ENCODE measurements at places on chromosomes 5 and 9.
A peak's percentile ranks its signal among the peaks of the same experiment; 100 is the strongest.

DNA sequence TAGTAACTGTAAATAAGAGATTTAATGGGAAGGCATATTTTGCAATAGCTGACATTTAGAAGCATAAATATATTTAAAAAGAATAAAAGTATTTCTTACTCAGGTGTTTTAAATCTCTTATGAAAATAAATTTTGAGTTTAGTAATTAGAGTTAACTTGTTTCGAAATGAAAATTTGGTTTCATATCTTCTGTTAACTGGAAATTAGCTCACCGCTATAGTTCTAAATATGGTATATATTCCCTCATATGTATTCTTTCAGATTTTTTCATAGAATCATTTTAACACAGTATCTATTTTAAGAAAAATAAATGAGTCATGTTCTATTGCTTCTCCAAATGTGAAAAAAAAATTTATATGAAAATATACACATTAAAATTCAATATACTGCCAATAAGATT lies 434.1 kb downstream of the DTWD2 start:
- no peak for DNase-seq

GRCh38 chr5:163260961-163261360 lies 176.4 kb upstream of the CCNG1 start:
- no peak for DNase-seq

- DNase-seq, result no peak
Observed at GRCh38 chr5:83363111-83363885, 108.2 kb upstream of the VCAN start.

- DNase-seq, result peak; percentile 86
Observed at GRCh38 chr9:84170521-84171141, 169.9 kb downstream of the SLC28A3 start.

DNA sequence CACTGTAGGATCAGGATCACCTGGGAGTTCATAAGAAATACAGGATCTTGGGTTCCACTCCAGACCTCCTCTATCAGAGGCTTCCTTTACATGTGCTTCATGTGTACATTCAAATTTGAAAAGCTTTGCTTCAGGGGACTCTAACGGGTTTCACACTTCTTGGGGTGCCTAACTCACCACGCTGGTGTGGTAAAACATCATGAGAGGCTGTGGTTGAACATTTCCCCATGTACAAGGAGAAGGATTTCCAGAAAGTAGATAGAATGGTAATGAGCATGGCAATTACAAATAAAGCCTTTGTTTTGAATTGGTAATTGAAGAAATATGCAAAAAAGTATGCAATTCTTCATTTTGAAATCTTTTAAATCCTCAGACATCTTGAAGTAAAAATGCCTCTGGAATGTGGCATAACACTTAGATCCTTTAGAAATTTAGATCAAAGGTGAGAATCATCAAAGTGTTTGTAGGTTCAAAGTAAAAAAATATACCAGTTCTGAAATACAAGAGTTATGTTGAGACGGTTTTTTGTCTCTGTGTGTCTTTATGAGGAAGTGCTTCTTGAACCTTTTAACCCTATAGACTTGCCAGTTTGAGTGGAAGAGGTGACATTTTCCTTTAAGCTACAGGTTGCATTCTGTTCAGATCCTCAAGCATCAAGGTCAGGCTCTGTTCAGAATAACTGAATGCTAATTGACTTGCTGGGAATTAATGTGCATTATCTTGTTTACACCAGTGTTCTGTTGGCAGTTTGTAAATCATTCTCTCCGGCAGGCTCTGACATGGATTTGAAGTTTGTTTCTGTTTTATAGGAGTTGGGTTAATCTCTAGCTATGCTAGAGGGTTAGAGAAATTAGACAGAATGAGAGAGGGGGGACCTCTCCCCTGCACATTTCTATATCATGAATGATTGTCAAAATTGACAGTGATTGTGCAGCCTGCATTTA lies 415.3 kb downstream of the MAN2A1 start:
- no peak for DNase-seq

DNA sequence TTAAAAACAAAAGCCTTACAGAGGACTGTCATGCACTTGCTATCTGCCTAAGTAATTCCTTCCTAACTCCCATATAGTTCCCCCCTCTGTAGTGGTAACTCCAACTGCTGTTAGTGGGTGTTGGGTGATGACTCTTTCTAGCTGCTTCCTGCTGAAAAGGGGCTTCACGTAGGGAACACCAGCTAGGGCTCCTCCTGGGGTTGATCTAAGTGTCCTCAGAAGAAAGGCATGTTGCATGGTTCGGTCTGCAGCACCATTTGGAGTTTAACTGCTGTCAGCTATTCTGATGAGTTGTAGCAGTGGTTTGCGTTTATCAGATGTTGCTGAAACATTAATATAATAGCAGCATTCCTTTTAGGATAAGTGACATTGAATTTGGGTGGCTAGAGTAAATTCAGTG lies 281.9 kb upstream of the TUSC1 start:
- DNase-seq, result no peak

DNA sequence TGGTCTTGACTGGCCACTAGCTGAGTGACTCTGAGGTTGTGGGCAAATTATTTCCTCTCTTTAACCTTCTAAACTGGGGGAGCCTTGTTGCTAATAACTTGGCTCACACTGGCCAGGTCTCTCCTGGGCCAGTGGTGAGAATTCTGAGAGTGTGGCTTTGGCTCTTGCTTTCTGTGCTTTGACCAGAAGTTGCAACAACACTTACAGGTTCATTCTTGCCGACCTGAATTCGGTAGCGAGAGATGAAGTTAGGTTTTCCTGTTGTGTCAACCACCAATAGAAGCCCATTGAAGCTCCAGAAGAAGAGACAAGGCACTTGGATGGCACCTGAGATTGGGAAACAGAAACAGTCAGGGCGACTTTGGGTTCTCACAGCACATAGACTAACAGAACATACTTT lies 19.8 kb downstream of the FAXDC2 start:
- DNase-seq, result no peak

GRCh38 chr5:96649681-96650540 lies 12.3 kb upstream of the CAST start:
- no peak for DNase-seq

GRCh38 chr5:118430076-118430475 lies 558.3 kb downstream of the DTWD2 start:
- DNase-seq, result no peak

DNA sequence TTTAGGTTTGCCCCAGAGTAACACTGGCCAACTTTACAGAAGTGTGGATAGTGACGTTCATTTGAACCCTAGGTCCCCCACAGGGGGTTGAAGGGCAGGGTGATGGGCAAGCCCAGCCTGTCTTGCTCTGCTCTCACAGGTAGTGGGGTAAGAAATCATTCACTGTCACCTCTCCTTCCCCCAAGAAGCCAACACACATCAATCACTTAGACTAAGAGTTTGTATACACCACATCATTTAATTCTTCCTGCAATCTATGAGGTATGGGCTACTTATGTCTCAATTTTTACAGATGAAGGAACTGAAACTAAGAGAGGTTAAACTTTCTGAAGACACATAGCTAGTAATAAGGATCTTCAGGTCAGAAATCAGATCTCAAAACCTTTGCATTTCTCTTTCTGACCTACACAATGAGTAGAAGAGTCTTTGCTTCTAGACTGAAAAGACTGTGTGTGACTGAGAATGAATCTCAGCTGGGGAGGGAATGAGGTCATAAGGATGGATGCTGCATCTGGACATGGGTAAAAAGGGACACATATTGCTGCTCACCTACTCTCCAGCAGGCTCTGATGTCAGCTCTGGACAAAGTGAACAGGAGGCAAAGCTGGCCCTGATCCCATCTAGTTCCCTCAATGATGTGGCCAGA lies 81.0 kb upstream of the EQTN start:
- DNase-seq, result no peak

DNA sequence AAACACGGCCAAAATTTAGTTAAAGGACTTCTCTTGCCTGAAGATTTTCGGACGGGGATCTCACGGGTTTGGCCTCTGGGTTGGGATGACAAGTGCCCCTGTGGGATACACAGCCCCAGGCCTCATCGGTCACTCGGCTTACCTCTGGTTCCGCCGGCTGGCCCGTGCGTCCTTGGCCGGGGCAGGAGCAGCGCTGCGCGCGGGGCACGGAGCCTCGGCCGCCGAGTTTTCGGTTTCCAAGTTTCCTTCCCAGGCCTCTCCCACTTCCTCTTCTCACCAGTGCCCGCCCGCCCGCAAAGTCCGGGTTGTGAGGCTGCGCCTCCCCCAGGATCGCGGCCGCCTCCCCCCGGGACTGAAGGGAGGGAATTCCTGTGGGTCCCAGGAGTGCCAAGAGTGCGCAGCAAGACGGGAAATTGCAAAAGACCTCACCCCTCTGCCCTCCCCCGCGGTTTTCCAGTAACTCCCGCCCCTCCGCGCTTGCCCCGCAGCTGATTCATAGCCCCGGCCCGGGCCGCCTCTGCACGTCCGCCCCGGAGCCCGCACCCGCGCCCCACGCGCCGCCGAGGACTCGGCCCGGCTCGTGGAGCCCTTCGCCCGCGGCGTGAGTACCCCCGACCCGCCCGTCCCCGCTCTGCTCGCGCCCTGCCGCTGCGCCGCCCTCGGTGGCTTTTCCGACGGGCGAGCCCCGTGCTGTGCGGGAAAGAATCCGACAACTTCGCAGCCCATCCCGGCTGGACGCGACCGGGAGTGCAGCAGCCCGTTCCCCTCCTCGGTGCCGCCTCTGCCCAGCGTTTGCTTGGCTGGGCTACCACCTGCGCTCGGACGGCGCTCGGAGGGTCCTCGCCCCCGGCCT lies at the start of gene OSMR:
OSMR (plus strand) TSS at position 487 of the 853 bp plus-strand sequence. CDS start 23,033 bp downstream, outside the sequence.
- DNase-seq, result peak; percentile 98

GRCh38 chr5:80540691-80541090 lies 29.4 kb downstream of the ANKRD34B start:
- DNase-seq, result no peak

DNA sequence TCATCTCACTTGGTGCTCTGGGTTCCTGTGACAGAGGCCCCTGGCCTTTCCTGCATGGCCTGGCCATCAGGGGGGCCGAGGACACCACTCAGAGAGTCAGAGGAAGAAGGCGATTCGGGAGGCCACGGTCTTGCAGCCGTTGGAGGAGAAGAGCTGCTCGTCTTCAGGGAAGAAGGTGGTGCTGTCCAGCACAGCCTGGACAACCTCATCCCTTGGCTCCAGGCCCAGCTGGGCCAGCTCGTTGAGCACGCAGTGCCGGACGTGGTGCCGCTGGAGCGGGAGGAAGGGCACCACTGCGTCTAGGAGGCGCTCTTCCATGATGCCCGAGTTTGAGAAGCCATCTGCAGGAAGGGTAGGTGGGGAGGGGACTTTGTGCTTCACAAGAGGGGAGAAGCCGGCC lies 3.2 kb downstream of the TOR2A start:
- no peak for DNase-seq

- no peak for DNase-seq
Observed at GRCh38 chr5:32357658-32358057, 44.9 kb upstream of the MTMR12 start.

DNA sequence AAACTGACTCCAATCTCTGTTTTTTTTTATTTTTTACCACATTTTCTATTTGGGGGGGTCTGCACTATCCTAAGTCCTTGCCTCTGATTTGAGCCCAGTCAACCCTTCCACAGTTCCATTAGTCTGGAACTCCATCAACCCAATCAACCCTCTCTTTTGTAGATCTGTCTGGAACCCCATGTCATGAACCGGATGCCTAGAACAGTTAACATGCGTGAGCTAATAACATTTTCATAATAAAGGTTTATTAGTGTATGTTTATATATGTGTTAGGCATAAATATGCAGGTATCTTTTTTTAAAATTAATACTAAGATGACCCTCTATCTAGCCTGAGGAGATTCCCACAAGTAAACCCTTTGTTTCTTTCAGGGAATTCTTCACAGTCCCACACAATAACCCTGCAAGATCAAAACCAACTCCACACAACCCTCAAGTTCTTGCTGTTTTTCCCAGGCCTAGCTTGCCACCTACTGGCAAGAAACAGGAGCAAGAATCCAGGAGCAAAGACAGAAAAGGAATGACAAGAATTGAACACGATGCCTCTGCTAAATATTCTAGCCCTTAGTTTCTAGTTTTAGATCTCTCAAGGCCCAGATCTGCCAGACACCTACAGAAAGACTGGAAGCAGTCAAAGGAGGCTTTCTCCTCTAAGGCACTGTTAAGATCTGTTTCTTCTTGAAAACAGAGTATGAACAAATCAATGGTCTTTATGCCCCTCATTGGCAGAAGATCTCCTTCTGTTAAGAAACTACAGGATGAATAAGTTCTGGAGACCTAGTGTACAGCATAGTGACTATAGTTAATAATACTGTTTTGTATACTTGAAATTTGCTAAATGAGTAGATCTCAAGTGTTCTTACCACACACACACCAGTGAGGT lies 100.4 kb downstream of the TRIM36 start:
- DNase-seq, result no peak
